ENCODE measurements at places on chromosomes 3 and 15.

DNA sequence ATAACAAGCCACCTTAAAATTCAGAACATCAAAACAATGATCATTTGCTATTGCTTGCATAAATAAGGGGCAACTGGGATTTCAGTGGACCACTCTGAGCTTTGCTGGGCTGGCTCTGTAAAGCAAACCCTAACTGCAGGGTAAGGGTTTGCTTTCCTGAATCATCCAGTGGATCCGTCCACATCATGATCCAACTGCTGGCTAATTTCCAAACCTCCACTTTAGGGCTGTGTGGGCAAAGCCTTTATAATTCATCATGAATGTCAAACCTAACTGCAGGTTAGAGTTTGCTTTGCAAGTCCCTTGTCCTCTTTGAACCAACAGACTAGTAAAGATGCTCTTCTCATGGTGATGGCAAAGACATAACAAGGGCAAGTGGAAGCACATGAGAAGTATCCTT is 76.1 kb downstream of the SYNPR start:
- no peak for DNase-seq

- DNase-seq: no peak
Observed at GRCh38 chr3:163890661-163891060, 1187.6 kb downstream of the SI start.

- peak; percentile 17 for DNase-seq
Observed at GRCh38 chr15:80309769-80310384, 57.9 kb upstream of the CTXND1 start.

DNA sequence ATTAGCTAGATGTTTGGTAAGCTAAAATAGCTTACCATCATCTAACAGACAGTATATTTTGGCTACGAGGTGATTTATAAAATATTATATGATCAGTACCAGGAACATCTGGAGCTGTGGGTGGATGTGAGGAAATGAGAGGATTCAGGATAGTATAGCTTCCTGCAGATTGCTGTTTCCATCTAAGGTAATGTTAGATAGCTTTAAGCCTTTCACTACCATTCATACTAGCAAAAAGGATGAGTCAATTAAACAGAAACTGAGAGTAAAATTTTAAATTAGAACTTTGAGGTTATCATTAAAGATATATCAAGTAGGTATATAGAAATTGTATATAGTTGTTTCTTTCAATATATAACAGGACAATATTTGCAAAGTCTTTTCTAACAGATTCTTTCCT is 8.0 kb downstream of the ZBTB20 start:
- DNase-seq: no peak

GRCh38 chr3:151289445-151289844 is 11.1 kb upstream of the P2RY14 start:
- no peak for DNase-seq

DNA sequence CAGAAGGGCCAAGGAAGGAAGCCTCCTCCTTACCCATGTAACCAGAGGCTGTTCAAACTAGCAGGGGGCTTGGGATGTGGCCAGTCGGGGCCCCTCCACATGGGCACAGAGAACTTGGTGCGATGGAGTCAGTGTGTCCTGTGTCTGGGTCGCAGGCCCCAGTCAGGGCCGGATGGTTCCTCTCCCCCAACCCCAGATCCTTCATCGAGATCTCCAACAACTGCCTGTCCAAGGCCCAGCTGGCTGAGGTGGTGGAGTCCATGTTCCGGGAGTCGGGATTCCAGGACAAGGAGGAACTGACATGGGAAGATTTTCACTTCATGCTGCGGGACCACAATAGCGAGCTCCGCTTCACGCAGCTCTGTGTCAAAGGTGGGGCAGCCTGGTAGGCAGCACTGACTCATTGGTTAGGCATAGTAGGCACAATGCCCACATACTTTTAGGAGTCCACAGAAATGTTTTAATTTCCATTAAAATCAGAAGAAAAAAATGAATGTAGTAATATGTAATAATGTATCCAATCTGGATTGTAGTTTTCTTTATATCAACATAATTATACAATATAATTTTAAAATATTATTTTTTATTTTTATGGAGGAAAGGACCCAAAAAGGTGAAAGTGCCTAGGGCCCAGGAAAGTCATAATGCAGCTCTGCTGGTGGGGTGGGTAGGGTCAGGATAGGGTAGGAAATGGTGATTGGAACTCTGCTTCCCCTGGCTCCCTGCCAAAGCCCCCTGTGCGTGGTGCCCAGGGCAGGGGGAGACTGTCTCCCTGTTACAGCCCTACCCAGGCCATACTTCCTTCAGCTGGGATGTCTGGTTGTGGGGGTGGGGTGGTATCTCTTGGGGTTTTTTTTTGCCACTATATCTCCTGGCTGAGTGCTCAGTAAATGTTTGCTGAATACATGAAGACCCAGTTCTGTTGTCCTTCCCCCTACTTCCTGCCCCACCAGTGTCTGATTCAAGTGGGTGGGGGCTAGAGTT is 18.6 kb downstream of the DUOX1 start:
- no peak for DNase-seq

- peak; percentile 37 for DNase-seq
Observed at GRCh38 chr3:184085389-184085852, 11.4 kb upstream of the HTR3E start.

GRCh38 chr3:46112296-46112695 is 85.0 kb upstream of the XCR1 start:
- no peak for DNase-seq

- DNase-seq: no peak
Observed at GRCh38 chr3:37863949-37864822, 2.5 kb downstream of the CTDSPL start.

GRCh38 chr15:67690936-67691335 is 134.4 kb upstream of the SKOR1 start:
- no peak for DNase-seq

- no peak for DNase-seq
Observed at GRCh38 chr3:194298331-194299227, 52.5 kb downstream of the CPN2 start.

- no peak for DNase-seq
Observed at GRCh38 chr3:109025896-109026295, 72.2 kb upstream of the GUCA1C start.

- no peak for DNase-seq
Observed at GRCh38 chr3:139534992-139535879, 4.3 kb downstream of the RBP1 start.

DNA sequence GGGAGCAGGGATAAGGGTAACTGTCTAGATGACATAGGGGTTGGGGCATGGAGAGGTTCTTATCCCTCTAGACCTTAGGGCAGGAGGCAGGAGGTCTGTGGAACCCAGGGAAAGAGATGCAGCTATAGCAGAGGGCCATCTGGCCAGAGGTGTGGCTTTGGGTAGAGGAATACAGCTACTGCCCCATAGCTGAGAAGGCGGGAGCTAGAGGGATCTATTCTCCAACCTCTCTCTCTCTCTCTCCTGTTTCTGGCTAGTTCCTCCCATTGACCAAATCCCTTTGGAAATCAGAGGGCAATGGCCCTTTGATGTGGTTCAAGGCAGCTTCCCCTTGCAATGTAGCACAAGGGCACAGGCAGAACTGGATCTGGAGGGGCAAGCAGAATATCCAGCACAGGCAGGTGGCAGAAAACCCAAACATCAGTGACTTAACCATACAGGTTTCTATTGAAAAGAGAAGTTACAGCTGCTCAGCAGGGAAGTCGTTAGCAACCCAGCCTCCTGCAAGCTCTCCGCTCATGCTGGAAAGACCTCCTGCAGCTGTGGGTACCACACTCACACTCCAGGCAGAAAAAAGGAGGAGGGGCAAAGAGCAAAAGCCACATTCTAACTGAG is 22.3 kb upstream of the LMOD3 start:
- no peak for DNase-seq

- DNase-seq: no peak
Observed at GRCh38 chr3:195194559-195195206, 76.3 kb downstream of the XXYLT1 start.

DNA sequence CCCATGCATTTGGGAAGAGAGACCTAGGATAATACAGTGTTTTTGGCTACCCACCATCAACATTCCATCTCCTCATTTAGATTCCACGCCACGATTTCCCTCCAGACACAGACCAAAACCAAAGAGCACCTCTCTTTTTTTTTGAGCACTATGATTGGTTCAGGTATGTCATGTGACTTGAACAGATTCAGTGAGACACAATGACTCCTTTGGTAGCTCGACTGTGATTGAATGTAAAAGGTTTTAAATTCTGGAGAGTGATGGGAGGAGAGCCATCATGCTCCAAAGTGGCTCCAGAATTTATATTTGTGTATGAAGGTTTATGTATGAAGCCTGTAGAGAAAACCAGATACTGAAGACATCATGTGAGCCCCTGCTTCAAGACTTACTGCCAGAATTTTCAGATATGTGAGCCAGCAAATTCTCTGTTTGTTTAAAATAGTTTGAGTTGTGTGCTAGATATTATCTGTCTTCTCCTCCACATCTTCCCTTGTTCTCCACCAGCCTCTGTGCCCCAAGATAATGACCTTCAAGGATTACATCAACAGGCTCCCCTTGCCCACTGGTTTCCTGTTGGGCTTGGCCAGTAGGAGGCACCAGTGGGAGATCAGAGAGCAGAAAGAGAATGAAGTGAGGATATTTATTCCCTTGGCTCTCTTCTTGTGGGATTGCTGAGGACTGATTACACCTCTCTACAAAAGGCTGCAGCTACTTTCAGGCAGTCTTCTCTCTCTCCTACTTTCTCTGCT is 12.5 kb downstream of the MYD88 start:
- DNase-seq: no peak

DNA sequence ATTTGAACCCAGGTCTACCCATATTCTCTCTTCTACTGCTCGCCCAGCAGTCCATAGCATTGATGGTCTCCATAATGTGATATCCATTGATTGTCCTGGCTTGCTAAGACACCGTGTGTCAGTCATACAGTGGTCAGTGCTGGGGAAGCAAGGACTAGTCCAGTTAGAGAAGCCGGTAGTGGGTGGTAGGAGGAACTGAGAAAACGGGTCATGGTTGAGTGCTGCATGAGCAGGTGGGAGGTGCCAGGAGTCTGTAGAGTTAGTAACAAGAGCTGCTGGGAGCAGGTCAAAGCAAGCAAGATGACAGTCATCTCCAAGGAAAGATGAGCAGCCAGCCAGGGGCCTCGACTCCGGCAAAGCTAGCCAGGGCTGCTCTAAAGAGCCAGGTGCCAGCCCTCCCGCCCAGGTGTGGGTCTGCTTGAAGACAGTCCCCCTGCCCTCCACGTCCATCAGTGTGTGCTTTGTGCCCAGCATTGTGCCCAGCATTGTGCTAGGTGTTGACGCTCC is 29.5 kb upstream of the USP3 start:
- DNase-seq: no peak

GRCh38 chr3:37809846-37810447 is 51.7 kb upstream of the CTDSPL start:
- DNase-seq: no peak

DNA sequence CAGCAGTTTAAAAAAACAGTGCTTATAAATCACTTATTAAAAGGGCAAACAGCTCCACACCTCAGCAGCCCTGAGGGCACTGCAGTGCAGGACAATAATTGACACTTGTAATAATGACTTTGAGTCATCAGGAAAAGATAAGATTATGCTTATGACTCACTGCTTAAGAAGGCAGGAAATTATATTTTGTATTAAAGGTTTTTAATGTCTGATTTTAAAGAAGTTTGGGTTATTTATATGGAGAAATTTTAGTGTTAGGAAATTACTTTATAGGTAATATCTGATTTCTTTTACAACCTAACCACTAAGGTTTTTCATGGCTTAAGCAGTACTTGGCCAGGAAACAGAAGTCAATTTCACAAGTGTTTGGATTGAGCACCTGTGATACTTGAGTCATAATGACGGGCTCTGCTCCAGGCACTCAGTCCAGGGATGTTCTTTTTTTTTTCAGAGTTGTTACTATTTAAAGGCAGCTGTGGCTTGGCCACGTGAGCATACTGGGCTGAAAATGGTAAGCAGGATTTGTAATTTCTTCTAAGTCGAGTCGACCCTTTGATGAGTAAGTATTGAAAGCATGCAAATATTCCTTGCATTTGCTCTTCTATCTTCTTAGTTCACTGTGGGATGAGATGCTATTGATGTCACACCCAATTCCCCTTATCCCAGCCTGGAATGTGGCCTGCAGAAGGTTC is 21.6 kb upstream of the SLC6A20 start:
- DNase-seq: peak; percentile 67

- no peak for DNase-seq
Observed at GRCh38 chr15:69126054-69126469, 34.4 kb upstream of the GLCE start.

- DNase-seq: no peak
Observed at GRCh38 chr3:189186101-189186500, 14.3 kb downstream of the TPRG1 start.

- no peak for DNase-seq
Observed at GRCh38 chr15:47371939-47372338, 345.4 kb upstream of the SEMA6D start.

- DNase-seq: no peak
Observed at GRCh38 chr3:62554264-62554799, 181.0 kb upstream of the FEZF2 start.

- no peak for DNase-seq
Observed at GRCh38 chr3:15918988-15919387, 121.2 kb upstream of the ANKRD28 start.

- no peak for DNase-seq
Observed at GRCh38 chr15:49901996-49902684, 216.9 kb downstream of the ATP8B4 start.

GRCh38 chr3:13051066-13051465 is 22.2 kb downstream of the IQSEC1 start:
- no peak for DNase-seq

DNA sequence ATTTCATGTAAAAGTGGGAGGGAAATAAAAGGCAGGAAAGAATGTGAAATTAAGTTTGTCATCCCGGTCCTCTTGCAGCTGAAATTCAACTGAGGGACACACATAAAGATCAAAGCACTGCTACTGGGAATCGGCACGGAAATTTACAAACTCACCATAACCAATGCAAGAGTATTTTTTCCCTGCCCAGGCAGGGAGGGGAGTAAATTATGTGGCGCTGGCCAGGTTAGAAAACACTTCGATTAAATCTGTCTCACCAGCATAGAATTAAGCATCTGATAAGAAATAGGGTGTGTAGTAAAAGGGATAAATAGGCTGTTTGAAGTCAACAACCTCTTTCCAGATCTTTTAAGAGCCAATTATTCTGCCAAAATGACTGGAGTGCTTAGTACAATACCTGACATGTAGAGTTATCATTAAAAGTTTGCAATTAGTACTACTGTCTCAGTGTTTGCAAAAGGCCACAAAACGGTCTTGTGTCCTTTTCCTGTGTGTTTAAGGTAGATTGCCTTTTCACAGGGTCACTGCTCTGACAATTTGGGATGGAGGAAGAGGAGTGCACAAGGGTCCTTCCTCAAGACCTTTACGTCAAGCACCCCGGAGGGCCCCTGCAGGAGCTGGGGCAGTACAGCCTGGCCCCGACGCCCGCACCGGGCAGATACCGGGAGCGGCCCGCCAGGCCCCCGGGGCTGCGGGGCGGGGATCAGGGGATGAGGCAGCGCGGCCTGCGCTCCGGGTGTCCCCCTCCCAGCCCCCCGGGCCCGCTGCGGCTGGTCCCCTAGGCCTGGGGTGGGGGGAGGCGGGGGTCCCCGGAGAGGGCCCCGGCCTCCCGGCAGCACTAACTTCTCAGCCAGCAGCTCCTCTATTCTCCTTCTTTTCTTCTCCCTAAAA is 651 bp downstream of the UBA3 start:
- no peak for DNase-seq

GRCh38 chr3:195729476-195730251 is 8.9 kb downstream of the MUC20 start:
- DNase-seq: no peak

- no peak for DNase-seq
Observed at GRCh38 chr3:117252208-117252607, 542.6 kb downstream of the TUSC7 start.

All from HTR-8/SVneo (cell line).